ENCODE measurements at places on chromosomes 3 and 15.
A peak's percentile ranks its signal among the peaks of the same experiment; 100 is the strongest.

DNA sequence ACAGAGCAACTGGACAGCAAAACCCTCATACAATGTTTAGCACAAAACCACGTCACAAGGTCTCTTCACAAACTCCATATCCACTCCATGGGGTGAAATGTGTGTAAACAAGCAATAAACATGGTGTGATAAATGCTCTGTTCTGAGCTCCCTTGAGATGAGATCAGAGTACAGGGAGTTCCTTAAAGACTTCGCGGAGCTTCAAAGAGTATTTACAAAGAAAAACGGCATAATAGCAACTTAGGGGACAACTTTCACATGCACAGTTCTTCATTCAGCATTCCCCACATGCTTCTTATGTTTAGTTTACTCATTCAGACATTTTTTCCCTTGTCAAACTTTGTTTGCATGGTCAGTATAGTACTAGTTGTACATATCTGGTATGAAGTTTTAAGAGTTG lies 52.5 kb upstream of the SUCLG2 start:
- no peak for DNase-seq

- DNase-seq = no peak
These were observed 80.4 kb downstream of the MYO5A start for GRCh38 chr15:52448011-52448890.

DNA sequence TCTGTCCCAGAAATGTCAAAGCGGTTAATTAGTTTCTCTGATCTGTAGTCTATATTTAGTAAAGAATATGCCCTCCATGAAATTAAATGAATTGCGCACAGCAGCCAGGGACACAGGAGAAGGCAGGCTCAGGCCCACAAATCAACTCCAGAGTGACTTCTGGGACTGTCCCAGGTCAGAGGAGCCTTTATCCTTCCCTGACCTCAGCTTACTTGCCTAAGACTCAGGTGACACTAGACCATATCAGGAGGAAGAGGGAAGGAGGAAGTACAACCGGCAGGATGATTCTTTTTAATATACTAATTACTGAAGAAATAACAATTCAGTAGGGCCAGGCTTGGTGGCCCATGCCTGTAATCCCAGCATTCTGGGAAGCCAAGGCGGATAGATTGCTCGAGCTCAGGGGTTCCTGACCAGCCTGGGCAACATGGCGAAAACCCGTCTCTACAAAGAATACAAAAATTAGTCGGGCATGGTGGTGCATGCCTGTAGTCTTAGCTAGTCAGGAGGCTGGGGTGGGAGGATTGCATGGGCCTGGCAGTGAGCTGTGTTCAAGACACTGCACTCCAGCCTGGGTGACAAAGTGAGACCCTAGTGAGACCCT lies 1.8 kb upstream of the GPR15 start:
- no peak for DNase-seq

DNA sequence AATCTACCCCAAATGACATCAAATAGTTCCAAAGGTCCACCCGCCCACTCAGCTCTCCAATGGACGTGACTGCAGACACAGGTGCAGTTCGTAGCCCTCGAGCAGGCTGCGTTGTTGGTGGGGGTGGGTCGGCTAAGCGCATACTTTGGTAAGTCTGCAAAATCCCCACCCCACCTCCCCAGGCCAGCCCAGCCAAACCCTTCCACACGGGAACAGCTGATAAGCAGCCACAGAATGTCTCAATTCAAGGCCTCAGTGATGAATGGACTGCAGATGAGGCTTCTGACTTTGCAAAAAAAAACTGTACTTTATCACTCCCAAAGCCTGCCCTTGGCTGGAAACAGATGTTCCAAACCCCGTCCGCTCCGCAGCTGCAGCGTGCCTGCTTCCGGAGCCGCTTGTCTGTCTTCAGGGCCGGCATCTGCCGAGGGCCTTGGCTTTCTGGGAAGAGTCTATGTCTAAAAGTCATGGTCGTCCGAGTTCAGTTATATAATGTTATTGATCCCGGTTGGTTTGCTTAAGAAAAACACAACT lies 38.2 kb downstream of the PCSK6 start:
- no peak for DNase-seq

- no peak for DNase-seq
These were observed 246.5 kb downstream of the ULK4 start for GRCh38 chr3:41715376-41715775.

DNA sequence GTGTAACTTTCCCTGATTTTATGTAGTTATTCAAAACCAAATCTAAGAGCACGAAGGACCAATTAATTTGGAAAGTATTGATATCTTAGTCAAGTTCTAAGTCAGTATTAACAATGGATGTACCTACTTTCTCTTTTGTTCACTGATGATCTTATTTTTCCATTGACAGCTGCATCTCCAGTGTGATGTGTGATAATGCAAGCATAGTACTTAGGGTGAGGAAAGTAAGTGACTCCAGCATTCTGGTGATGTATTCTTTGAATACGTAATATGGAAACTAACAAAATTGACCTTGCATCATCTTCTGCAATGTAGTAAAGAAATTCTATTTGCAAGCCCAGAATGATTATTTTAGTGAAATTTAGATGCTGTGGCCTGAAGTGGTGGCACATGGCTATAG lies 22.4 kb downstream of the FBXW12 start:
- no peak for DNase-seq

GRCh38 chr3:131847966-131848510 lies 186.8 kb downstream of the CPNE4 start:
- DNase-seq = no peak

- peak; percentile 75 for DNase-seq
These were observed 117.6 kb upstream of the EIF1B start for GRCh38 chr3:40191850-40192448.

DNA sequence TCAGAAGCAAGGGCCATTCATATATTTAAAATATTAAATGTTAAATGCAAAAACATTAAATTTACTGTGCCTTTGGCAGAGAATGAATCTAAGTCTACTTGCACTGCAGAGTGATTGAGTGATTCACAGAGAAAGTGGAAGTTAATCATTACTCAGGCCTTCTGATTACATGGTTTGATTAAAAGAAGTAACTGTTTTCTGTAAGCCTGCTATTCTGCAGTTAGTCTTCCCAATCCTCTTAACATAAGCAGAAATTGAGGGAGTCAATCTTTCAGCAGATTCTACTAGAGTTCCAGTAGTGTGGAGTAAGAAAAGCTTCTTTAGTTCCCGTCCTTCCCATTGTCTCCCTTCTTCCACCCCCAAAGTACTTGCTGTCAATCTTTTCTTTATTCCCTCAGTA lies 1.5 kb downstream of the NLGN1 start:
- DNase-seq = no peak

DNA sequence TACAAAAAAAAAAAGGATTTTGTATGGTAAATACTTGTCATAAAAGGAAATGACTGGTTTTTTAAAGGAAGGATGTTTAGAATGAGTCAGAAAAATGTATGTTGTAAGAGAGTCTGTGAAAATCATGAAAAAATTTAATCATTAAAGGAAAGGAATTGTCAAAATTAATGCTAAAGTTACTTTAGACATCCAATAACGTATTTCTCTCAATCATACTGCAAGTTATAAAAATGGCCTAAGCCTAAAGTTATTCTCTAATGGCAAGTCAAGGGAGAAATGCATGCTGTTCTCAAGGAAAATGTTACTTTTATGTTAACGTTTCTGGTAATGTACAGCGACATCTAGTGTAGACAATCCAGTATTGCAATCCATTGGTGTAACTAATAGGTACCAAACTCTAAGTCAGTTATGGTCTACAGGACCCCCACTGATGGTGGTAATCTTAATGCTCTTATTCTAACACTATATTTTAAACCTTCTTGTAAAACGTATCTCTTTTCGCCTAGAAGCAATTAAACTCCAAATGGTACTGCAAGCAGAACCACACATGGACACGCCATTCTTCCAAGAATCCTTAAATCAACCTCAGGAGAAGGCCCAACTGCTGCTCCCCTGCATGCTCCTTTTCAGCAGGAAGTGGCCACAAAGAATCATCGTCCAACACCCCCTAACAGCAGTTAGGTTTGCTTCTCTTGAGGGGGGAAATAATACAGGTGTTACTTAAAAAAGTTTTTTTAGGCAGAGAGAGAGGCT lies 35.2 kb downstream of the NCEH1 start:
- DNase-seq = peak; percentile 48

GRCh38 chr3:153462545-153462944 lies 300.5 kb downstream of the RAP2B start:
- no peak for DNase-seq

- no peak for DNase-seq
These were observed 153.8 kb downstream of the ULK4 start for GRCh38 chr3:41808152-41808551.

- DNase-seq = no peak
These were observed 115.8 kb upstream of the ARHGEF3 start for GRCh38 chr3:56917361-56918110.

GRCh38 chr15:36659917-36660316 lies 80.5 kb downstream of the CDIN1 start:
- DNase-seq = no peak

DNA sequence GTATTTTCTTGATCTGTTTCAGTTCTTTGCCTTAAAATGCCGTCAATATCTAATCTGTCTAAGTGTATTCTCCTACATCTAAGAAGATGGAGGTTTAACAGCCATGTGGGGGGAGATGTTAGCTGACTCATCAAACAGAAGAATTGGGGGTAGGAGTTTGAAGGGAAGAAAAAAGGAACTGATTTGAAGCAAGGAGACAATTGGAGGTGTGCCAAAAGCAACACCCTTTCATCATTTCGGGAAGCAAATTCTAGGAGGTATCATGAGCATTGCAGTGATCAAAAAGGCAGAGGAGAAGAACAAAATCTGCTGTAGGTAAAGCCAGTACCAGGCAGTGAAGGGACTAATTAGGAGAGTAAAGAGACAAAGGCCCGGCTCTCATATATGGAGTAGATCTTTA lies 337.3 kb upstream of the TBC1D5 start:
- DNase-seq = no peak

GRCh38 chr3:188349351-188349901 lies 195.5 kb downstream of the LPP start:
- DNase-seq = no peak

- DNase-seq = no peak
These were observed 1.1 kb downstream of the RPS17 start for GRCh38 chr15:82538961-82539690.

DNA sequence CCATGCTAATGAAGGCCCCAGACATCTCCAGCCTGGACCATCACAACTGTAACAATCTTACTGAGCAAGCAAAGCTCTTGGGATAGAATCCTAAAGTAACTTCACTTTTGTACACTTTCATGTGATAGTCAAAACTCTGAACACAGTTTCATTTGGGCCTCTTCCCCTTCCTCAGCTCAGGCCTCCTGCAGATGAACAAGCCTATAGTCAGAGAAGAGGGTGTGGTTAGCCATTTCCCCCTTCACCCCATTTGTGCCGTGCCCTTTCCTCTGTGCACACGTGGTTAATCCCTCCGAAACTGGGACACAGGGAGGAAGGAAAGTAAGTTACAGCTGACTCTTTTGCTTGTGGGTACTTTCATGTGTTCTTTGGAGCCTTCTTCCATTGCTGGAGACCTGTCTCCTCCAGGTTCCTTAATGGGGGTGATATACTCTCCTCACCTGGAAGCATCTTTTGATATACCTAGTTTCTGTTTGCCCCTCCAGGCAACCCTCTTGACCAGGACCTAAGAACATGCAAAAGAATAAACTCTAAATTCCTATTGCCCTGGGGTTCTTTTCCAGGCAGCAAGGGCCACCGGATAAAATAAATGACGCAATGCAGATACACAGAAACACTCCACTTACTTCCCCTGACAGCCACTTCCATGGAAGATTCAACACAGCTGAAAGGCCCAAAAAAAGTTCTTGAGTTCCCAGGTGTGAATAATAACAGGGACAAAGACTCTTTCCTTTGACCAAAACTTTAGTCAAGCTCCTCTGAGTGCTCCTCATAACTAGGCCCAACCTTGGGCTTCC lies 29.6 kb upstream of the CSTA start:
- no peak for DNase-seq

- no peak for DNase-seq
These were observed 371.6 kb downstream of the MCTP2 start for GRCh38 chr15:94602754-94603470.

DNA sequence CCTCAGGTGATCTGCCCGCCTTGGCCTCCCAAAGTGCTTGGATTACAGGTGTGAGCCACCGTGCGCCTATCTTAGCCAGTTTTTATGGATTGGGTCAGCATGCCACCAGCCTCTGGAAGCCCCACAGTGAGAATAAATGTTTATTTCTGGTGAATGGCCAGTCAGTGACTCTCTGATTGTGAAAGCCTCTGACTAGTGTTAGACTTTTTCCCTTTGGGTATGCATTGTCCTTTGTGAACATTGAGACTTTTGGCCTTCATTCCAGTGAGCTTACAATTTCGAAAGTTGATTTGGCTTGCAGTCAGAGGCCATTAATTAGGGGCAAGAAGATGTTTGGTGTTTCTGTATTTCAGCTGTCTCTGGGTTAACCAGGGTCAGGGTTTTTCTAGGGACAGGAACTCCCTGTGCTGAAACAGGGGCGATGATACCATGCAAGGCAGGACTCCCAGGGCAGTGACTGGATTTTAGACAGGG lies 274.5 kb upstream of the C2CD4B start:
- DNase-seq = no peak

DNA sequence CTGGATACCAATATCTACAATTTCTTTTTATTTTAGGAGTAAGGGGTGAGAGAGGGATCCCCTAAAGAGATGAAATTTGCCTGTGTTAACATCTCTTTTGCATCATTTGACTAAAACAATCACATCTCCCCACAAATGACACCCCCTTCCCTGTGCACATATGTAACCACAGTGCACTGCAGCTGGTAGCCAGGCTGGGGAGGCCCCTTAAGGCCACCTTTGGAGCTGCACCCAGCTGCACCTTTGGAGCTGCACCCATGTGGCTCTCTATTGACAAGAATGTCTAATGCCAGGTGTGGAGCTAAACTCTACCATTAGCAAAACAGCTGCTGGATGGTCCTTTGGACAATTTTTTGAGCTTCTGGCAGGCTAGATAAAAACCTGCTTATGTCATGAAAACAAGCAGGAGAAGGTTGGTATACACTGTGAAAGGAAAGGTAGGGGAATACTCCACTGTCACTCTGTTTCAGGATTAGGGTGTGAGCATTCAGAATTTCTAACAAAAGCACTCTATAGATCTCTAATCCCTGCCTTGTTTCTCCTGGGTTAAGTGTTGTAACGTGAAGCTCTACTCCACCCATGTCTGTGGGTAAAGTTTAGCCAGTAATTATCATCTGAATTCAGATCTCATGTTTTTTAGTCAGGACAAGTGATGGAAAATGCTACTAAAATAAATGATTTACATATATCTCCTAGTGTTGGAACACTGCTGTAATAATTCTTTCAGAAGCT lies 52.1 kb downstream of the TFG start:
- DNase-seq = peak; percentile 23

- DNase-seq = no peak
These were observed 100.8 kb upstream of the AZI2 start for GRCh38 chr3:28449398-28449797.

DNA sequence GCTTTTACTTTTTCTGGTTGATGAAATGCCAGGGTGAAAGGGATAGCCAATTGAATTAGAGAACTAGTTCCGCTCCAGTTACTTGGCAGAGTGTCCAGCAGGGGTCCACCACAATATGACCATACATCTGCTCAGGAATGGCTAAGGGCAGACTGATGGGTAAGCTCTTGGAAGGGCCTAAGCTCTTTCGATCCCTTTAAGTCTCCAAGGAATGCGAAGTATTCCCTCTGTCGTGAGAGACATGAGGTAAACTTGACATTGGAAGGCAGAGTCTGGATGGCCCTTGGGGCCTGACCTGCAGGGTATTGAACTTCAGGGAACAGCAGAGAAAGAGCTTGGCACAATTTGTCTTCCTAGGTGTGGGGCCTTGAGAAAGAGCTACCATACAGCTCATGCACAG lies 805.8 kb downstream of the PLOD2 start:
- no peak for DNase-seq

Measured in iPS-NIHi11 (cell line).